ENCODE measurements at places on chromosomes 1 and 21.

DNA sequence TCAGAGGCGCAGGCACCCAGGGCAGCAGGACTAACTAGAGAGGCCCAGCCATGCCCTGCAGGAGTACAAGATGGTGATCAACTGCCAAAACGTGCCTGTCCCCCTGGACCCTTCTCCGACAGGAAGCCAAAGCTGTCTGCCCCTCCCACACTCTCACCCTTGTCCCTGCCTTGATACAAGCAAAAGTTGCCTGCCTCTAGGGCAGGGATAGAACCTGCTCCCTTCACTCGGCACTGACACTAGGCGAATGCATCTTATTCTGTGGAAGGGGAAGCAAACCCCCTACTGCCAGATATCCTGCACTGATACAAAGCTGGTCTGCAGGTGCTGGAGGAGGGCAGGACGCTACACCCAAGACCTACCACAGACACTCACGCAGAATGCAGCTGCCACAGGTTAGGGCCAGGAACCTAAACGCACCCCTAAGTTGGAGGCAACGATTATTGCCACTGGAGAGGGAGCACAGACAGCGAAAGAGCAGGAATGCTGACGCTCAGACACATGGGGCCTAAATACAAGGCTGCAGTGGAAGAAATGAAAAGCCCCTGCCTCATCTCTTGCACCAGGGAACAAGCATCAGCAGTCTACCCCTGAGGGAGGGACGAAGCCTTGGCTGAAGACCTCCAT lies 3.7 kb downstream of the TARBP1 start:
- DNase-seq = no peak

DNA sequence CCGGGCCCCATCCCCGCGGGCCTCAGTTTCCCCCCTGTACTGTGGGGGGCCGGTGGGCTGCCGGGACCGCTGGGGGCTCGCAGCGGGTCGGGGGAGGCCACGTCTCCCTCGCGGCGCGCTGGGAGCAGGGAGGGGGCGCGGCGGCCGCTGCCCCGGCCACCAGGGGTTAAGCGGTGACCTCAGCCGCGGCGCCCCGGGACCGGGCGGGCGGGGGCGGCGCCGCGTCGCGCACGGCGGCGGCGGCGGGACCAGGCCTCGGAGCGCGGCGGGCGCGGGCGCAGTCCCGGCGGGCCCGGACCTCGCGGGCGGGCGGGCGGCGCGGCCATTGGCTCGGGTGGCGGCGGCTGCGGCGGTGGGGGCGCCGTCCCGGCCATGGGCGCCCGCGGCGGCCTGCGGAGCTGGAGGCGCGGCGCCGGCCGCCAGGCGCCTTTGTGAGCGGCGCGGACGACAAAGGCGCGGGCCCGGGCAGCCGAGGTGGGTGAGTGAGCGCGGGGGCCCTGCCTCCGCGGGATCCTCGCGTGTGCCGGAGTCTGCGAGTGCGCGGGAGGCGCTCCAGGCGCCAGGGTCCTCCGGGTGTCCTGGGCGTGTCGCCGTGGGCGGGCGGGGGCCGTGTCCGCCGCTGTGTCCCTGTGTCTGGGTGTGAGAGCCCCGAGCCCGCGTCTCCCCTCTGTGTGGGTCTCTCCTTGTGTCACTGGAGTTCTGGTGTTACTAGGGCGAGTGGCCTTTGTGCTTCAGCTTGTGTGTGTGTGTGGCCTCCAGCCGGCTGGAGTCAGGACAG lies at the start of gene ARHGEF10L:
Gene ARHGEF10L, plus strand, starts transcription at position 222 of the 778 bp plus-strand sequence. CDS start 40,898 bp downstream, outside the sequence.
- no peak for DNase-seq

DNA sequence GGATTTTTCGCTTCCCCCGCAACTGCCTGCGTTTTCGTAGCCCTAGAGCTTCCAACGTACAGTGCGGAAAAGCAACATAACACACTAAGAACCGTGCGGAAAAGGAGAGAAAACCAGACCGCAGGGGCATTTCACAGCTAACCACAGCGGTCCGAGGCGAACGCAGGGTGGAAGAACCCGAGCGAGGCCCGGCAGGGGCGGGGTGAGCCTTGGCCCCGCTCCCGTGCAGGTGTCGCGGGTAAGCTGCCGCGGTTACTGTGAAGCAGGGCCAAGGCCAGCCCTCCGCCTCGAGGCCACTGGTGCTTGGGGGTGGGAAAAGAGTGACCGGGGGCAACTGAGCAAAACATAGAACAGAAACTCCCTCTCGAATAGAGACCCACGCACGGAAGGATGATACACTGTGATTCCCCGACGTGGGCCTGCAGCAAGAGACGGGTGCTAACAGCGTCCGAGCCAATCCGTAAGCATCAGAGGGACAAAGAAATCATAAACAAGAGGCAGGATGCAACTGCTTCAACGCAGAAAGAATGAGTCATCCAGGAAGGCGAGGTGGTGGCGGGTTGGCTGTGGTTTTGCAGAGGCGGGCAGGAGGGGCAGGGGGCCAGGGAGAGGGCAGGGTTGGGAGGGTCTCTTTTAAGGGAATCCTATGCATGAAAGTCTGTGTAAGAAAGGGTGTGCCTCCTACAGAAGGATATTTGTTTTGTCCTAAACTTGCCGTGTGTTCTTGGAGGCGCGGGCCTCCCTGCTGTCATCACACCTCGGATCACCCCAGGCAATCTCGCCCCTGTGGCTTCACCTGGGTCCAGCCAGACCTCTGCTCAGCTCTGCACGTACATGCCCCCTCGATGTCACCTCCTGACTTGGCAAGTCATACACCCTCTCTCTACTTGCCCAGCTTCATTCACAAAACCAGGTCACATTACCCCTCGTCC lies 7.3 kb downstream of the GNG4 start:
- peak; percentile 42 for DNase-seq

DNA sequence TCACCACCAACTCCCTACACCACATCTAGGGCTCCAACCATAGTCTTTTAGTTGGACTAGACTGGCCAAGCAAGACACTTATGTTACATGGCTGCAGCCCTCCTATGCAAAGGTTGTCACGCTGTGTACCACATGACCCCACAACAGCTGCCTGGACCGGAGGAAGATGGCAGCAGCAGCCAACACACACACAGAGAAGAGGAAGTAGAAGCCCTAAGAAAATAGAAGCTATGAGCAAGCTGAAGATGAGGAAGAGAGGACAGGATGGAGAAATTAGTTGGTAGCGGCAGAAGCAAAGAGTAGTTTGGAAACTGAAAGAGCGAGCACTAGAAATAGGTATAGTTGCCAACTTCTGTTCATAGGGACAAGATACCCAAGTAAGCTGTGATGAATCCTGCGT lies 60.8 kb upstream of the RALGPS2 start:
- DNase-seq = no peak

DNA sequence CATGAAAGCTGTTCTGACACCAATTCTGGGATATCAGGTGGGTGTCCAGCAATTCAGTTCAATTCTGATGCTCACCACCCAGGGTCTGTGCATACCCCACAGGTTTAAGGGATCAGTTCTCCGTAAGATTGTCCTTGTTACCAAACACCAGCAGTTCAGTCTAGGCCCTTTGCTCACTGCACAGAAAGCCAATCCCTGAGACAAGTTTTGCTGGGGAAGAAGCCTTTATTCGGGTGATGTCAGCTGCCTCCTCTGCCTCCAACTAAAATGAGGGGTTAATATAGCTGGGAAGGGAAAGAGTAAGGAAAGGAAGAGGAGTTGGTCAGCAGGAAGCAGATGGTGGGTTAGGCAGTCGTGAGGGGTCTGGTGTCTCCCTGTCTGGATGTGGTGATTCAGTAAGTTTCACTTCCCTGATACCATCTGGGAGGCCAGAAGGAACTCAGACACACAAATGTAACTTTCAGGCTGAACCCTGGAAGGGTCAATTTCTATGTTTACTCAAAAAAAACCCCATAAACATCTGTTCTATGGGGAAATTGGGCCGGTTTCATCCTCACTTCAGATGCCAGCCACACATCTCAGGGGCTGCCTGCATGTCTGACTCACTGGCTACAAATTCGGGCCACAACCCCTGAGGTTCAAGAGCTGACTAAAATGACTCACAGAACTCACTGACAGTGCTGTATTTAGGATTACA lies 83.3 kb upstream of the PGBD5 start:
- DNase-seq = peak; percentile 15

DNA sequence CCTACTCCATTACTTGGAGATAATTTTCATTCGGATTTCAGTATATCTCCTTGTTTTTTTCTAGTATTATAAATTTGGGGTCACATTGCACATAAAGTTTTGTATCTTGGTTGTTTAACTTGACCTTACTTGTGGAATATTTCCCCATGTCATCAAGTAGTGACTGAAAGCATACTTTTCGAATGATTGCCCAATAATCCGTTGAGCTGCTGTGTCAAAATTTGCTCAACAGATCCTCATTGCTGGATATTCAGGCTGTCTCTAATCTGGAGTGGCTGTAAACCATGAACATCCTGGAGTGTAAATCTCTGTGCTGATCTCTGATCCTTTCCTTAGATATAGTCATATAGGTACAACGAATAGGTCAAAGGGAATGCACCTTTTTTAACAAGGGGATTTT lies 4.9 kb downstream of the NIPAL3 start:
- no peak for DNase-seq

DNA sequence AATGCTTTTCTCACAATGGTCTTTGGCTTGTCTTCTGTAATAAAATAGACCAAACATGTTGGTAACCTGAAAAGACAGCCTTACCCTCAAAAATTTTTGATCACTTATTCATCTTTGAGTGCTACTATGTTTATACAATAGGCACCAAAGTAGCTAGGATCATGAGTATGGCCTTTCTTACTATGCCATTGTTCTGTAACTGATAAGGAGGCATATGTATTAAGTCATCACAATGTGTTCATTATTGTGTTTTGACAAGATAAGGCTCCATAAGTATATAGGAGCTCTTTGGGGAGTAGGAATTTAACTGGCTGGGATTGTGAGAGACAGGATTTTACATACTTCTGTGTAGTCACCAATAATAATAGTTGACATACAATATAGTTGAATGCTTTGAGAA lies 675 bp downstream of the TMCO2 start:
- no peak for DNase-seq

DNA sequence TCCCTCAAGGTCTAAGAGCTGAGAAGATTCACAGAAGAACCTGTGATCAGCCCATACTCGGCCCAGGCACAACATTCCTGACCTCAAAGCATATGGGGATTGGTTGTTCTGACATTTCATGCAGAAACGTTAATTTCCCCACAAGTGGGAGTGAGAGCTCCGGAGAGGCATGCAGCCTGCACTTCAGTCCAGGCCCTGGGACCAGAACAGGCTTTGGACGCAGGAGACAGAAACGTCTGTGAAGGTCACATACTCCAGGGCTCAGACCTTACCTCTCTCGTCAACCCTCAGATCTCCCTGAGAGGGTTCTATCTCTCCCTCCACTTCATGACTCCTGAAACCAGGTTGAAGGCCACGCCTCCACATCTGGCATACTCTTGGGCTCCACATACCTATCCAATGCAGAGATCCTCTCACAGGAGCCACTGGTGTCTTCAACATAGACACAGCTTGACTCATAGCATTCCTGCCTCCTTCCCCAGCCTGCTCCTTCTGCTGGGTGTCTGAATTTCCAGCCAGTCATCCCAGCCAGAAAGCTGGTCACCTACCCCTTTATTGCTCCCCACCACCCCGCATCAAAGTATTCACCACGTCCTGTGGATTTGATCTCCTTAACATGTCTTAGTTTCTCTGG lies 149.2 kb downstream of the OMA1 start:
- DNase-seq = no peak

DNA sequence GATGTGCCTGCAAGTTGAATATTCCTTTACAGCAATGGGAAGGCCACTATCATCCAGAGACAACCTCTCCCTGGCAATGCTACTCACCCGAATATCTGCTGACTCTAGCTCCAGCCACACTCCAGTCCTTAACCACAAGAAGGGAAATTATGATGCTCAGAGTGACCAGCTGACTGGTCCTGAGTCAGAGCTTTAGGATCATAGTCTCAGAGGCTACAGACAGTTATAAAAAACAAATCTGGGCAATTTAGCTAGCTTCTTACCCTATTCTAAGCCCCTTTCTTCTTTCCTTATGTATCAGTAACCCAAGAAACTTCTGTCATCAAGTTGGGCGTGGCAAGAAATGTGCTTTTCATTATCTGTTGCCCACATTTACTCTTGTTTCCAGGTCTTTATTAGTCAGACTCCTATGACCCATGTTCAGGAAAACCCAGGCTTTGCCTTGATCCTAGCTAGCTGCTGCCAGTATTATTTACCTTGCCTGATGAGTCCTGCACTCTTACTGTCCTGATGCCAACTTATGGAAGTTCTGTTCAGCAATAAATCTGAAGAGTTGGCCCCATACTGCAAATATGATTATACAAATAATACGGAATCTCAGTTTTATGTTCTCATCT lies 207.0 kb downstream of the TTLL7 start:
- peak; percentile 42 for DNase-seq

- DNase-seq = no peak
These were observed 8.6 kb downstream of the MORN1 start for GRCh38 chr1:2382621-2383361.

GRCh38 chr21:34687065-34687464 lies 18.3 kb downstream of the CLIC6 start:
- DNase-seq = no peak

DNA sequence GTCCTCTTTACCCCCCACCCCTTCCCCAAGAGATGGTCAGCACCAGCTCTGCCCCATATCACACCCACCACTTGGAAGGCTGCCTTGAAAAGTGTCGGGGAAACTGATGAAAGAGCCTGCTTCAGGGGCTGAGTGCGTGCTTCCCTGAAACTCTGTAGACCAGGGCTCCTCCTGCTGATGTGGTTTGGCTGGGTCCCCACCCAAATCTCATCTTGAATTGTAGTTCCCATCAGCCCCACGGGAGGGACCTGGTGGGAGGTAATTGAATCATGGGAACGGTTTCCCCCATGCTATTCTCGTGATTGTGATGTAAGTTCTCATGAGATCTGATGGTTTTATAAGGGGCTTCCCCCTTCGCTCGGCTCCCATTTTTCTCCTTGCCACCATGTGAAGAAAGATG lies 36.4 kb downstream of the UBIAD1 start:
- no peak for DNase-seq

DNA sequence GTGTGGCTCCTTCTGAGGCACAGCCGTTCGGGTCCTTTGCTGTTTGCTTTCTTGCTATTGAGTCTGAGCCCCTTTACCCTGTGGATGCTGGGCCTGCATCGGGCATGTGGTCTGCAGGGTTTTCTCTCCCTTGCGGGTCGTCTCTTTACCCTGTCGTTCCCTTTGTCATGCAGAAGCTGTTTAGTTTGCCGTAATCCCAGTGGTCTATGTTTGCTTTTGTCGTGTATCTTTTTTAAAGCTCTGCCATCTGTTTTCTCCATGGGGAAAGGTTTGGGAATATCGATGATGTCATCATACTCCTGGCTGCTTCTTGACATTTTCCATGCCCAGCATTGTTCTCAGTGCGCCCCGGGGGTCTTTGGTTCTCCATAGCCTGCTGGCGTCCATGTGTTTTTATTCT lies 68.2 kb downstream of the AGPAT3 start:
- DNase-seq = no peak

Measured in HFF-Myc (cell line).